ENCODE measurements at places on chromosomes 6 and 20.

DNA sequence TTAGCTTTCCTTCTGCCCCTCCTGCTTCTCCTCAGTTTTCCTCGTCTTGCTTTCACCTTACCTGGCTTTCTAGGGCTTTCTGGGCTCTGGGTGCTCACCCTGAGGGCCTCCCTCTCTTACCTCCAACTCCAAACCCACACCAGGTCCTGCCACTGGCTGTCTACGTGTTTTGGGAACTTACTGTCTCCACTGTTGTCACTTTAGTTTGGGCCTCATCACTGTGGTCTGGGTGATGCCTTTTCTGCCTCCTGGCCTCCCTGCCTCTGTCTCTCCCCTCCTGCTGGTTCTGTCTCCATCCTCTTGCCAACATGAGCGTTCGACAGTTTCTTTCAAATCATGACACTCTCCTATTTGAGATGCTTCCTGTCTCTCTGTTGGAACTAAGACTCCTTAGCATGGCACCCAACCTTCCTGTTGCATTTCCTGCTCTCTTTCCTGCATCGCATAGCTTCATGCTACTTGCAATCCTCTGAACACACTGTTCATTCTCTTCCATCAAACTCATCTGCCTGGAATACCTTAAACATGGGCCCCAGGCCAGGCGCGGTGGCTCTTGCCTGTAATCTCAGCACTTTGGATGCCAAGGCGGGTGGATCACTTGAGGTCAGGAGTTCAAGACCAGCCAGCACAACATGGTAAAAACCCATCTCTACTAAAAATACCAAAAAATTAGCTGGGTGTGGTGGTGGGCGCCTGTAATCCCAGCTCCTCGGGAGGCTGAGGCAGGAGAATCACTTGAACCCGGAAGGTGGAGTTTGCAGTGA, 5.5 kb downstream of the CD40 start:
- DNase-seq: no peak

GRCh38 chr20:63323357-63323981, 30.5 kb downstream of the COL20A1 start:
- no peak for DNase-seq

DNA sequence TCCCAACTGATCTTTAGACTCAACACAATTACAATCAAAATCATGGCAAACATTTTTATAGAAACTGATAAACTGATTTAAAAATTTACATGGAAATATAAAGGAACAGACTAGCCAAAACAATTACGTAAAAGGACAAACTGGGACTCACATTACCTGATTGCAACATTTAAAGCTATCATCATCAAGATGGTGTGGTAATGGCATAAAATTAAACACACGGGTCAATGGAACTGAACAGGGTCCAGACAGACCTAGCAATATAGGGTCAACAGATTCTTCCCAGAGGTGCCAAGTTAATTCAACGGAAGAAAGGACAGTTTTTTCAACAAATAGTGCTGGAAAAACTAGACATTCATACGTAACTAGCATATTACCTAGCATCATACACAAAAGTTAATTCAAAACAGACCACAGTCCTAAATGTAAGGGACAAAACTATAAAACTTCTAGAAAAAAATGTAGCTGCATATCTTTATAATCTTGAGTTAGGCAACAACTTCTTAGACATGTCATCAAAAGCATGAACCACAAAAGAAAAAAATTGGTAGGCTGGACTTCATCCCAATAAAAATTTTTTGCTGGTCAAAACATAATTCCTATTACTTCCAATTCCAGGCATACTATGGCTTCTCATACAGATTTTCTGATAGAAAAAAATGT, 147.4 kb upstream of the BEND6 start:
- peak; percentile 36 for DNase-seq

DNA sequence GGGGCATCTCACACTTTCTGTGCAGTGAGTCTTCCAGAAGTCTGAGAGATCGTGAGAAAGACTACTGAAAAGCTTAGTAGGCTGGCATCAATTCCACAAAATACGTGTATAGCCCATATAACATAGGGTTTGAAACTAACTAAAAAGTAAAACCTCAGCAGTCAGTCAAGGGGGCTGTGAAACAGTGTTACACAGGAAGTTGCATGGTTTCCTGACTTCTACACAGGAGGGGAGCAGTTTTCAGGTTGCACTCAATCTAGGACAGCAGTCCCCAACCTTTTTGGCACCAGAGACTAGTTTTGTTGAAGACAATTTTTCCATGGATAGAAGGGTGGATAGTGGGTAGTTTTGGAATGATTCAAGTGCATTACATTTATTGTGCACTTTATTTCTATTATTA, 4.7 kb upstream of the LY86 start:
- DNase-seq: no peak

- peak; percentile 53 for DNase-seq
Measured at GRCh38 chr20:10877342-10877741, 203.5 kb upstream of the JAG1 start.

- DNase-seq: no peak
Measured at GRCh38 chr20:36491901-36492617, 49.3 kb upstream of the MYL9 start.

DNA sequence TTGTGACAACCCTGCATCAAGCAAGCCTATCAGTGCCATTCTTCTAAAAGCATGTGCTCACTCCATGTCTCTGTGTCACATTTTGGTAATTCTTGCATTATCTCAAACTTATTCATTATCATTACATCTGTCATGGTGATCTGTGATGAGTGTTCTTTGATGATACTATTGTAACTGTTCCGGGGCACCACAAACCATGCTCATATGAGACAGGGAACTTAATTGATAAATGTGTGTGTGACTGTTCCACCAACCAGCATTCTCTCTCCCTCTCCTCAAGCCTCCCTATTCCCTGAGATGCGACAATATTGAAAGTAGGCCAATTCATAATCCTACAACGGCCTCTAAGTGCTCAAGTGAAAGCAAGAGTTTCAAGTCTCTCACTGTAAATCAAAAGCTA, 4.0 kb downstream of the HUS1B start:
- DNase-seq: no peak

- peak; percentile 61 for DNase-seq
Measured at GRCh38 chr6:151059612-151060095, 180.1 kb upstream of the AKAP12 start.

- DNase-seq: no peak
Measured at GRCh38 chr6:81557811-81558210, 194.7 kb downstream of the TENT5A start.

- DNase-seq: no peak
Measured at GRCh38 chr6:40778918-40779317, 191.8 kb upstream of the LRFN2 start.

GRCh38 chr6:166245148-166245547, 63.0 kb downstream of the PRR18 start:
- no peak for DNase-seq

GRCh38 chr6:156820089-156820798, 43.1 kb downstream of the ARID1B start:
- no peak for DNase-seq

DNA sequence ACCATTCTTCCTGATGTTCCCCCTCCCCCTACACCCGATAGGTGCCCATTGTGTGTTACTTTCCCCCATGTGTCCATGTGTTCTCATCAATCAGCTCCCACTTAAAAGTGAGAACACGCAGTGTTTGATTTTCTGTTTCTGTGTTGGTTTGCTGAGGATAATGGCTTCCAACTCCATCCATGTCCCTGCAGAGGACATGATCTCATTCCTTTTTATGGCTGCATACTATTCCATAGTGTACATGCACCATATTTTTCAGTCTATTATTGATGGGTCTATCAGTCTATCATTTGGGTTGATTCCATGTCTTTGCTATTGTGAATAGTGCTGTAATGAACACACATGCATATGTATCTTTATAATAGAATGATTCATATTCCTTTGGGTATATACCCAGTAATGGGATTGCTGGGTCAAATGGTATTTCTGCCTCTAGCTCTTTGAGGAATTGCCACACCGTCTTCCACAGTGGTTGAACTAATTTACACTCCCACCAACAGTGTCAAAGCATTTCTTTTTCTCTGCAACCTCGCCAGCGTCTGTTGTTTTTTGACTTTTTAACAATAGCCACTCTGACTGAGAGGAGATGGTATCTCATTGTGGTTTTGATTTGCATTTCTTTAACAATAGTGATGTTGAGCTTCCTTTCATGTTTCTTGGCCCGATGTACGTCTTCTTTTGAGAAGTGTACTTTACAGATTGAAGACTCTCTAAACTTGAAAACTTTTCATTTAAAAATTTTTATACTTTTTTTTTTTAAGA, 41.0 kb upstream of the GCNT2 start:
- no peak for DNase-seq

GRCh38 chr20:25085756-25086495, 4.0 kb upstream of the VSX1 start:
- DNase-seq: no peak

GRCh38 chr20:39893003-39893685, 795.9 kb downstream of the MAFB start:
- DNase-seq: peak; percentile 88

- DNase-seq: no peak
Measured at GRCh38 chr6:33420491-33421343, 852 bp downstream of the SYNGAP1 start.

- DNase-seq: peak; percentile 72
Measured at GRCh38 chr20:45290677-45291355, 15.8 kb upstream of the RBPJL start.

DNA sequence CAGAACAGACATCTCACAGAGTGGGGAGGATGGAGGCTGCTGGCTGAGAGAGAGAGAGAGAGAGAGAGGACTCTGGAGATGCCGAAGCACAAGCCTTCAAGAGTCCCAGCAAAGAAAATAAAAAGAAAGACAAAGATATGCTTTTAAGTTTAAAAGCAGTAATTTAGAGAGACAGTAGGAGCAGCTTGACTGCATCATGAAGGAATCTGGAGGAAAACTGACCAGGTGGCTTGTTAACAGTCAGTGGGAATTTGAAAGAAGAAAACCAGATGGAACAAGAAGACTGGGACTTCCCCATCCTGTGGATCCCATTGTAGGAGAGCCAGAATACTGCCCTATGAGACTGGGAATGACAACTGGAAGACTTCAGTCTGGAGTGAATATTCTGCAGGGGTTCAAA, 46.3 kb upstream of the PLN start:
- no peak for DNase-seq

DNA sequence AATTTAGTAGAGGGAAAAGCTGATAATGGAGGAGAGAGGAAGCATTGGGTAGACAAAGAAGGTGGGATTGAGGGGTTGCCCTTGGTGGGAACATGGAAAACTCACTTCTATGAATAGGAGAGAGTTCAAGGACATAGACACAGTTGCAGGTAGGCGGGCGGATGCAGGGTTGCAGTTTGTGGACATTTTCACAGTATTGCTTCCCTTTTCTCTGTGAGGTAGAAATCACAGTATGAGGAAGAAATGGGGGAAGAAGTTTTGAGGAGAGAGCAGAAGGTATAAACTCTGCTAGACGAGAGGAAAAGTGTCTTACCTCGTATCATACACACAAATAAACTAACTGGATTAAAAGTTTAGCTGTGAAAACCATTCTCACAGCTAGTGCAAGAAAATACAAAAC, 200.7 kb upstream of the ECI2 start:
- no peak for DNase-seq

- peak; percentile 95 for DNase-seq
Measured at GRCh38 chr6:3697609-3698008, 53.9 kb downstream of the PXDC1 start.

DNA sequence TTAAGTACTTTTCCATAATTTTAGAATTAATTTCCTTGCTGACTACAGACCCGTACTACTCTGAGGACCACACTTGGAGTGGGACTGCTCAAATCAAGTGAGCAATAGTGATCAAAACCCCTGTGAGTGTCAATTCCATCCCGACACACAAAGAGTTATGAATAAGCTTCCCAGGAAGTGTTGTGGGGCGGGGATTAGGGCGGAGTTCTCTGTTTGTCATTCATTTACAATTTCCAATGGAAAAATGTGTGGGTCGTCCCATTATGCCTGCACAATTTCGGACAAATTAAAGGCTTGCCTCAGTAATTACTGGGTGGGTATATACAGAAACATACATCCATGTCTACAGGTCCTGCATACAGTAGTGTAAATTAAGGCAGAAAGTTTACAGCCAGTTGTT, 84.2 kb downstream of the ISM1 start:
- no peak for DNase-seq

- DNase-seq: no peak
Measured at GRCh38 chr6:7639427-7639826, 49.4 kb downstream of the SNRNP48 start.

DNA sequence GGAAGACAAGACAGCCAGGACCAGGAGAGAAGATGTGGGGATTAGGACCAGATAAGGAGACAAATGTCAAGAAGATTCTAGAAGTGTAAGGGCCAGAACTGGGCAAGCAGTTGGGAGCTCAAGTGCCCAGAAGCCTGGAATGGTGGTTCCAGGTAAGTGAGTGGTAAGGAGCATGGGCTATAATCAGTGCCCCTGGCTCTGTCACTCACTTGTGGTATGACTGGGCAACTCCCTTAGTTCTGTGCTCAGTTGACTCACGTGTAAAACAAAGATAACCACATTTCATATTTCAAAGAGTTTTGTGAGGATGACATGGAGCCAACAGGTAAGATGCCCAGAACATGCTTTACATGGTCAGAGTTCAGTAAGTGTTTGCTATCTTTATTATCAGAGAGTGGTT, 11.2 kb downstream of the CCDC167 start:
- DNase-seq: no peak

GRCh38 chr6:55530931-55531330, 48.1 kb downstream of the HMGCLL1 start:
- DNase-seq: no peak

DNA sequence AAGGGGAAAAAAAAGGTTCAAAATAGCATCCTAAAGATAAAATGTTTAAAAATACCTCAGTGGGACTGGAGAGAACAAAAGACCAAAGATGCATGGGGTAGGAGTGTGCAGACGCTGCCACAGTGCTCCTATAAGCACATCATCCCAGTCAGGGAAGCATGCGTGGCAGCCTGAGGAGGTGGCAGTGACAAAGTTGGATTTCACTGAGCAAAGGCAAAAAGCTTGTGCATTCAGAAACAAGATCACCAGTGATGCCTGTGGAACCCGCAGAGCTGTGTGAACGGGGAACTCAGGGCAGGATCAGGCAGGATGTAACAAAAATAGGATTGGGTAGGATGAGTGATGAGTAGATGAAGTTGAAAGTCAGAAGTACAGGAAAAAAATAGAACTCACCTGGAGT, 116.1 kb downstream of the RIMS1 start:
- DNase-seq: no peak

Data from fibroblast of mammary gland (primary cell).